CD8-positive, alpha-beta memory T cell (primary cell): ENCODE measurements at places on chromosomes 3 and 15.

- DNase-seq = no peak
Measured at GRCh38 chr15:71136159-71136783, 21.0 kb downstream of the THSD4 start.

- DNase-seq = no peak
Measured at GRCh38 chr15:48144889-48145288, 24.1 kb downstream of the SLC24A5 start.

DNA sequence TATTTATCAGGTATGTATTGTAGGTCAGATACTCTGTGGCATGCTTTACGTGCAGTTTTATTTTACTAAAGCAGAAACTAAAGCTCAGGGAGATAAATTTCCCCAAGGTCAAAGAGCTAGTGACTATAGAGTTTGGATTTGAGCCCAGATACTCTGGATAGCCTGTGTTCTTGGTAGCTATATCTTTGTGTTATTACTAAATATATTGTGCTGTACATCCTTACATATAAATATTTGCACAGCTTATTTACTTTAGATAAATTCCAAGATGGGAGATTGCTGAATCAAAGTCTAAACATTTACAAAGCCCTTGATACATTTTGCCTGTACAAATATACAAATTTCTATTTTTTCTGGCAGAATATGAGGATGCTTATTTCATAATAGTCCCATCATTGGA is 660.9 kb upstream of the NAALADL2 start:
- DNase-seq = no peak

DNA sequence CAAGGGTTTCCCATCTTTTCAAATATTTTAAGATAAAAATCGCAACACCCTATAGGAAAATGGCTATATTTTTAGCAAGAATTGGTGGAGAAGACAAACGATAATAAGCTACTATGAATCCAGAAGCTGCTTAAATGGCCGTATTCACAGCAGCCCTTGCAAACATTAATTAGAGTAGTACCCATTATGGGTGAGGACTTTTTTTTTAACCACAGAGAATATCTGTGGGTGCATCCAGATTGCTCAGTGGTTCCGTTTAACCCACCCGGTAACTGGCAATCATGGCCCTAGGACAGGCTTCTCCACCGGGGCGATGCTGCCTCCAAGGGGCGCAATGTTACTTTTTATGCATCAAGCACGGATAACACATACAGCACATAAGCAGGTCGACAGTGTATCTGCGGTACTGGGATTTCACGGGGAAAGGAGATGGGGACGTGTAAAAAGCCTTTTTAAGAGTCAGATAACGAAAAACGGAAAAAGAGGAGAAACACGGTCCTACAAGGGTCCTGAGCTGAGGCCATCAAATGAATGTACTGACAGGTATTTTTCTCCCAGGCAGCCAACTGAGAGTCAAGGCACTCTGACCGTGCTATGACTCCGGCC is 968 bp upstream of the TMEM266 start:
- no peak for DNase-seq

GRCh38 chr3:120931593-120931992 is 23.6 kb downstream of the STXBP5L start:
- no peak for DNase-seq

GRCh38 chr15:70855764-70856163 is 1.8 kb upstream of the LARP6 start:
- no peak for DNase-seq
